ENCODE measurements at places on chromosomes 13 and 19.

- DNase-seq = no peak
Measured at GRCh38 chr19:6744381-6745301, 5.2 kb downstream of the TRIP10 start.

DNA sequence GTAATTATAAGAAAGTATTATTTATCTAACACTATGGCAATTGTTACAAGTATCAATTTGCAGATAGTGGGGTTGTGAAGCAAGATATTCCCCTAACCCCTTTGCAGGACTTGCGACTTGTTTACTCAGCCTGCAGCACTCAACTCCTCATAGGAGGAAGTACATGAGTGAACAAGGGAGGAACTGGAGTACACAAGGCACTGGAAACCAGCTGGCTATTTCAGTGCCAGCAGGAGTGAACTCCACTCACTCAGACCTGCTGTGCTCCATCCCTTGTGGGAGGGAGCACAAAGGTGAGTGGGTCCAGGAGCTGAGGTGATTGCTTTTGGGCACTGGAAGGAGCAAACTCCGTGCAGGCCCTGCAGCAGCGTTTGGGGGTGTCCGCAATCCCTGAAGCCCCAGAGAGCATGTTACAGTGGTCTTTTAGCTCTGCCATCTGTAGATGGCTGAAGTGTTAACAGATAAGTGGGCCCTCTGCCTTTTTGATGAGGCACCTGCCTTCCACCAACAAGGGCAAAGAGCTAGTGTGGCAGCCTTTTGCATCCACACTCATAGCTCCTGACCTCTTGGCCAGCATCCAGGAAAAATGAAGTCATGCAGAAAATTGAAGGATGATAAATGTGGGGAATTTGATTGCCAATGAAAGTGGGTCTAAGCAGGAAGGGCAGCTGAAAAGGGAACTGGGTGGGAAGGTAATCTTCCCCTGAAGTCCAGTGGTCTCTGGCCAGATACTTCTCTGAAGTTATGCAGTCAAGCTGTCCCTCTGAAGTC is 802.2 kb upstream of the MIR17HG start:
- DNase-seq = no peak

- DNase-seq = peak; percentile 6
Measured at GRCh38 chr19:53308339-53308811, 25.2 kb upstream of the ZNF845 start.

DNA sequence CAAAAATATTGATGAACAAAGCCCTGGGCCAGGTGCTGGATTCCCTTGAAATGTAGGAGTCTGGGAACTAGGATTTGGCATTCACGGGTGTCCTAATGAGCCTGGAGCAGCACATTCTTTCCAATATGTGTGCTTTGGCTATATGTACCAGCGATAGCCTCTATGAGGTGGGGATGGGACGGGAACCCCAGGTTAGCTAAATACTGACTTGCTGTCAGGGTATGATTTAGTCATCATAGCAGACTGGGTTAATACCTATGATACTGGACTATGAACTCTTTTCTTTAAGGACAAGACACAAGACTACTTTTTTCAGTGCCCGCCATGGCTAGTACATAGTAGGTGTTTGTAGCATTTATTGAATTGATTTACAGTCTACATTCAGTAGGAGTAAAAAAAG is 152.7 kb downstream of the KCNRG start:
- DNase-seq = no peak

DNA sequence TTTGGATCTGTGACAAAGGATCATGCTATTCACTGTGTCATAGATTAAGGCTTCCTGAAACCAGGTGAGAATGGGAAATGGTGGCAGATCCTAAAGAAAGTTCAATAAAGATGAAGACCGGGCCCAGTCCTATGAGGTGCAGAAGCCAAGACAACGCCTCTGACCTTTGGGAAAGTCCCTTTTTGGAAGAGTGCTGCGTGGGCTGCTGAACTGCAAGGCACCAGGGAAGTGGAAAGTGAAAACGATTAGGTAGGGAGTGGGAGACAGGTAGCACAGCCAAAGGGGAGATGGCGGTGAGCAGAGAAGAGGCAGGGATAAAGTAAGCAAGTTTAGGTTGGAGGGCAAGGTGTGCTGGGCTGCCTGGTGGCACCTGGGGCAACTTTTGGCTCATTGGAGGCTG is 16.3 kb downstream of the MBNL2 start:
- DNase-seq = no peak

- DNase-seq = no peak
Measured at GRCh38 chr19:14383661-14384555, 2.7 kb downstream of the ADGRE5 start.

GRCh38 chr13:108980237-108980636 is 350.8 kb downstream of the MYO16 start:
- no peak for DNase-seq

GRCh38 chr19:32041681-32042292 is 303.6 kb upstream of the ZNF507 start:
- peak; percentile 57 for DNase-seq

GRCh38 chr13:50873467-50873866 is 30.0 kb upstream of the DLEU7 start:
- DNase-seq = no peak

GRCh38 chr19:11551603-11552235 is 7.3 kb downstream of the ELOF1 start:
- no peak for DNase-seq

DNA sequence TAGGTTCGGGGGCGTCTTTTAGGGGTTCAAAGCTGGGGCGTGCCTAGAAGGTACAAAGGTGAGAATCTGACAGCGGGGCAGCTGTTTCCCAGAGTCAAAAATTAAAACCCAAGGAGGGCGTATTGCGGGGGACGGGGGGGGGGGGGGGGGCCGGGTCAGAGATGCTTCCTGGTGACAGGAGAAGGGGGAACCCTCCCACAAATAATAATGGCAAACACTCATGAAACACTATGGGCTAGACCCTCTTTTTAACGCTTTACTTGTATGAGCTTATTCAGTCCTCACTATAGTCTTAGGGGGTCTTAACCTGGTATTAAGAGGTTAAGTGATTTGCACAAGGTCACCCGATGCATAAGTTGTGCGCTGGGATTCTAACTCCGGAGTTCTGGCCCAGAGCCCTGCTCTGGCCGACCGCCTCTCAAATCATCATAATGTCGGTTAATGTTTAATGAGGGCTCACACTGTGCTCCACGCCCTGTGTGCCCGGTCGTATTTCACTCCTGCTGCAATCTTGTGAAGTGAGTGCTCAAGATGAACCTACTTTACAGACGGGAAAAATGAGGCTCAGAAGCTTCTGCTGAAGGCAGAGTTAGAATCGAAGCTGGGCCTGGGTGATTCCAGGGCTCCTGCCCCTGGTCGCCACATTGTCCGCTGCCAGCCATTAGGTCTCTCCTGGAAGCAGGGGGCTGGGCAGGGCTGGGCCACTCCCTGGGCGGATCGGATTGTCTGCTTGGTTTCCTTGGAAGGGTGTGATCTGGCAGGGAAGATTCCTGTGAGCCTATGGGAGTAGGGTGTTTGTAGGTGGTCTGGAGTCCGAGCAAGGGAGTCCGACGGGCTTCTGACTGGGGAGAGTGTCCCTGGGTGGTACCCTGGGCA is 964 bp downstream of the PAK4 start:
- no peak for DNase-seq

GRCh38 chr13:74101436-74101835 is 32.8 kb downstream of the KLF12 start:
- DNase-seq = no peak

DNA sequence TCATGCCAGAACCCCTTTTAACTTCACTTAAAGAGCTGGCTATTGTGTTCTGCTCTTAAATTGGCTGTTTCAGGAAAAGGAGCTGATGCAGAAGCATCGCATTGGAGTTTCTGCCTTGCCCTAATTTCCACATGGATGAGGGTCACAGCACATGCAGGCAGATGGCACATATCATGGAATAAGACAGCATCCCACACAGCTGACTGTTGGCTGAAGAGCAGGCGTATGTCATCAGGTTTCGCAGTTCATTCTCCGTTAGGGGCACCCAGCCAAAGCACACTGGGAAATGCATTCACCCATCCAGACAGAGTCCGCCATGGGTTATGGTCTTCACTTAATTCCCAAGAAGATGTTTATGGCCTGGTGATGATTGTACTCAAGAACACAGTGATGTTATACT is 572.5 kb downstream of the LIG4 start:
- DNase-seq = no peak

- DNase-seq = no peak
Measured at GRCh38 chr19:33493401-33494275, 28.0 kb downstream of the PEPD start.

DNA sequence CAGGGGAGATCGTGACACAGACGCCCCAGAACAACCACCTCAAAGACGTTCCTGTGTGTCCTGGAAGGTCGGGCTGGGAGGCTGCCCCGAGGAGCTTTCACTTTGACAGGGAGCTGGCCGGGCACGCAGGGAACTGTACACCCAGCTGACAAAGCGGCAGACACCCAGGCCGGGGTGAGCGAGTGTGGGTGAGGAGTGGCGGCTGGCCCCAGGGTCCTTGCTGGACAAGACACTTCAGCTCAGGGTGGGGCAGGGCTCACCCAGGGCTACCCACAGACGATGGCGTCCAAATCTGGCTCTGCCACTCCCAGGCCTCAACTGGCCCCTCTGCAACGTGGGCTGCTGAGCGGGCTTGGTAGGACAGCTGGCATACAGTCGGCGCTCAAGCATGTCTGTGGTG is 2.0 kb downstream of the FGF22 start:
- no peak for DNase-seq

DNA sequence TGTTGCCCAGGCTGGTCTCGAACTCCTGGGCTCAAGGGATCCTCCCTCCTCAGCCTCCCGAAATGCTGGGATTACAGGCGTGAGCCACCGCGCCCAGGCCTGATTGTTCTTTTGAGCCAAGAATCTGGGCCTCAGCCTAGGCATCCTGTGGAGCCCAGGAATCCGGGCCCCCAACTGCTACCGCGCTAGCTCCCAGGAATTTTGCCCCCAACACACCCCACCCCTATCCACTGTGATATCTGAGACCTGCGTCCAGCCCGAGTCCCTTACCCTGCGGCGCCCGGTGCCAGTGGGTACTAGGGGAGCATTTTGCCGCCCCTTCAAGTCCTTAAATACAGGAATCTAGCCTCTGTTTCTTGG is 838 bp upstream of the MYADM start:
- no peak for DNase-seq

- DNase-seq = no peak
Measured at GRCh38 chr13:99055281-99055680, 77.4 kb upstream of the DOCK9 start.

GRCh38 chr19:13195678-13196077 is 45.5 kb downstream of the IER2 start:
- DNase-seq = no peak

- DNase-seq = no peak
Measured at GRCh38 chr13:19685034-19685433, 51.6 kb downstream of the MPHOSPH8 start.

All from neuronal stem cell (in vitro differentiated cells).